ENCODE measurements at places on chromosomes 6 and 20. TPM values are rescaled to one million over a fixed set of nuclear protein-coding genes. Genes with fewer than 3 reads are reported as not detected.

DNA sequence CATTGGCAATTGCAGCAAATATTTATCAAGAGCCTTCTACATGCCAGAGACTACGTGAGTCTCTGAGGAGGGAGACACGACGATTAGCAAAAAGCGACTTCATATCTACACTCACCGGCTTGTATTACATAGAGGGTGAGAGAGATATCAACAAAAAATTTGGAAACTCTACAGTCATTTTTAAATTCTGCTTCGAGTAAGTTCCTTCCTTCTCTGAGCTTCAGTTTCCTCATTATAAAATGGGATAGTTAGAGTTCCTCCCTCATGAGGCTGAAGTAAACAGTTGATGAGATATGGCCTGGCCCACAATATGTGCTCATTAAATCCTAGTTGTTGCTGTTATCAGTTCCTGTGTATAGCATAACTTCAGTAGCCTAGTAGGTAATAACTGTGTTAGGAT, 64.1 kb upstream of the SIRPA start:
- H3K27me3 ChIP-seq = peaks cover 73% of the 10 kb centered on the region
- H3K4me3 ChIP-seq = no peak overlapping the region
- no peaks in the 10 kb centered on the region for H3K36me3 ChIP-seq
- no peak overlapping the region for H3K27ac ChIP-seq
- no peak for DNase-seq

DNA sequence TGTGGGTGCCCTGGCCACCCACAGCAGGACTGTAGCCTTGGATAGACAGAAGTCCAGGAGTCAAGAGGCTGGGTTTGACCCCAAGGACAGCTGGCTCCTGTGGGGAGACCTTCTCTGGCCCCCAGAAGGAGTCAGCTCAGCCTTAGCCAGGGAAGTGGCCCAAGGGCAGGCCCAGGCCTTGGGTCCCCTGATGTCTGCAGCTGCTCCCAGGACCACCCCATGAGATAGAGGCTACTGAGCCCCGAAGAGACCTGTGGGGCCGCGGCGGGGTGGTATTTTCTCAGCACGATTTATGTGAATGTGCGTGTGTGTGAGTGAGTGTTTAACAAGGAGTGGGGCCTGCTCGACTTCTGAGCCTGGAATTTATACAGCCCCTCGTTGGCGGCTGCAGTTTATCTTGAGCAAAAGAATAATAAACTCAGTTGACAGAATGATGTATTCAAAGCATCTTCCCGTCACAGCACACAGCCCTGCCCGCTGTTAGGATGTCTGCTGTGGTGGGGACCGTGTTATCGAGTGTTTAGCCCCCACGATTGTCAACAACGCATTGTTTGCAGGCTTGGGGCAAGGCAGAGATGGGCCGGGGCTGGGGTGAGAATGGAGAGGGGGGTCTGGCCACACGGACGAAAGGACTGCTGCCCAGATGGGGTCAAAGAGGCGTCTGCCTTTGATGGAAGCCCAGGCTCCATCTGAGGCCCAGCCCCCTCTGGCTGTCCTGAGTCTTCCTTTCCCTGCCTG, 163.3 kb downstream of the VEGFA start:
- no peaks in the 10 kb centered on the region for H3K27me3 ChIP-seq
- H3K4me1 ChIP-seq = peaks cover 14% of the 10 kb centered on the region
- no peak for DNase-seq
- H3K36me3 ChIP-seq = no peaks in the 10 kb centered on the region

- peaks cover 18% of the 10 kb centered on the region for H3K36me3 ChIP-seq
- H3K27me3 ChIP-seq = no peaks in the 10 kb centered on the region
- H3K4me3 ChIP-seq = no peak overlapping the region
Observed at GRCh38 chr20:38986663-38987062, 24.5 kb downstream of the DHX35 start.

SLC22A16 gene
- not detected for total RNA-seq

SEC63 gene
- 114 TPM for total RNA-seq

FOXA2 gene
- 0.09 TPM for total RNA-seq
